ENCODE measurements at places on chromosomes 3 and 15.
A peak's percentile ranks its signal among the peaks of the same experiment; 100 is the strongest.

DNA sequence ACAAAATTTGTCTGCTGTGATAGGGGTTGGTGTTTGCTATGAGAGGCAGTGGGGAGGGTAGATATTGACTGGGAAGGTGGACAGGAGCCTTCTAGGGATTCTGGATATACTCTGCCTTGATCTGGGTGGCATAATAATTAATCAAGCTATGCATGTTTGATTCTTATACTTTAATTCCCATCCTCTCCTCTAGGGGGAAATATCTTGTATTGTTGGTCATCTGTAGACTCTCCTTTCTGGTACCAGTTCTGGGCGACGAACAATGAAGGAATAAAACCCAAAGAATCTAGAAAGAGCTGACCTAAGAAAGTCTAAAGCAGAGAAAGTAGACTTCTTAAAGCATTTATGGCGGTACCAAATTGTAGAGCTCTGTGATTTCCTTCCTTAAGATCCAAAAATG, 198.2 kb upstream of the STRIT1 start:
- DNase-seq = no peak

- peak; percentile 80 for DNase-seq
Measured at GRCh38 chr15:85412956-85413854, 32.8 kb downstream of the AKAP13 start.

DNA sequence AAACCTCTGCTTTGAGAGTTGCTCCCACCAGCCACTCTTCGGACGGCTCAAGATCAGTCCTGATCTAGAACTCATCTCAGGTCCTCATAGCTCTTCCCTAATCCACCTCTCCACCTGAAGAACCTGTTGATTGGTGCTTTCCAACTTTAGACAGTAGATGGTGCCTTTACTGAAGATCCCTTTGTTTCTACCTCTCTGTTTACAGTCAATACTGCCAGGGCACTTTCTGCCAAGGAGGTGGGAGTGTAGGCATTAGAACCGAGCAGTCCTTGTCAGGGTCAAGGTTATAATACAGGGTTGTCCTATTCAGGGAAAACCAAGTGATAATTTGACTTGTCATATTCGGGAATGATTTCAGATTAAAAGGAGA, 1.2 kb downstream of the CGNL1 start:
- no peak for DNase-seq

- no peak for DNase-seq
Measured at GRCh38 chr3:146929696-146930095, 324.6 kb upstream of the PLSCR5 start.

- no peak for DNase-seq
Measured at GRCh38 chr3:160735826-160736225, 20.2 kb upstream of the PPM1L start.

- no peak for DNase-seq
Measured at GRCh38 chr3:61117045-61117898, 134.0 kb downstream of the FHIT start.

DNA sequence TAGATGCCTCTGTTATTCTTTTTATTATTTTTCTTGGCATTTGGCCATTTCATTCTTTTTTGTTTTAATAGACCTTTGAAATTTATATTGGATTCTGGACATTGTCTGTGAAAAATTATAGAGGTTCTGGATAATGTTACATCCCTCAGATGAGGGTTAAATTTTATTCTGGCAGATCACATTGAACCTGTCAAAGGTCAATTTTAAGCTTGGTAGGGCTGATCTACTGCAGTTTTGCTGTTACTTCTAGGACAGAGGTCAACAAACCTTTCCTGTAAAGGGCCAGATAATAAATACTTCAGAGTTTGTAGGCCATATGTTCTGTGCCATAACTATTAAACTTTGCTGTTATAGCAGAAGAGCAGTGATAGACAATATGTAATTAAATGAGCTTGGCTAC, 318.9 kb upstream of the DPPA4 start:
- no peak for DNase-seq

- no peak for DNase-seq
Measured at GRCh38 chr3:64056606-64057180, 33.4 kb upstream of the PSMD6 start.

- DNase-seq = no peak
Measured at GRCh38 chr3:125017406-125017805, 38.4 kb downstream of the HEG1 start.

All from stimulated activated CD8-positive, alpha-beta memory T cell treated with anti-CD3 and anti-CD28 coated beads, Interleukin-4, amount 100 ng/mL, for 48 hours (primary cell).